T-helper 22 cell (primary cell): ENCODE measurements at places on chromosomes 3 and 15.

GRCh38 chr3:137084586-137084985 lies 126.8 kb downstream of the IL20RB start:
- no peak for DNase-seq

DNA sequence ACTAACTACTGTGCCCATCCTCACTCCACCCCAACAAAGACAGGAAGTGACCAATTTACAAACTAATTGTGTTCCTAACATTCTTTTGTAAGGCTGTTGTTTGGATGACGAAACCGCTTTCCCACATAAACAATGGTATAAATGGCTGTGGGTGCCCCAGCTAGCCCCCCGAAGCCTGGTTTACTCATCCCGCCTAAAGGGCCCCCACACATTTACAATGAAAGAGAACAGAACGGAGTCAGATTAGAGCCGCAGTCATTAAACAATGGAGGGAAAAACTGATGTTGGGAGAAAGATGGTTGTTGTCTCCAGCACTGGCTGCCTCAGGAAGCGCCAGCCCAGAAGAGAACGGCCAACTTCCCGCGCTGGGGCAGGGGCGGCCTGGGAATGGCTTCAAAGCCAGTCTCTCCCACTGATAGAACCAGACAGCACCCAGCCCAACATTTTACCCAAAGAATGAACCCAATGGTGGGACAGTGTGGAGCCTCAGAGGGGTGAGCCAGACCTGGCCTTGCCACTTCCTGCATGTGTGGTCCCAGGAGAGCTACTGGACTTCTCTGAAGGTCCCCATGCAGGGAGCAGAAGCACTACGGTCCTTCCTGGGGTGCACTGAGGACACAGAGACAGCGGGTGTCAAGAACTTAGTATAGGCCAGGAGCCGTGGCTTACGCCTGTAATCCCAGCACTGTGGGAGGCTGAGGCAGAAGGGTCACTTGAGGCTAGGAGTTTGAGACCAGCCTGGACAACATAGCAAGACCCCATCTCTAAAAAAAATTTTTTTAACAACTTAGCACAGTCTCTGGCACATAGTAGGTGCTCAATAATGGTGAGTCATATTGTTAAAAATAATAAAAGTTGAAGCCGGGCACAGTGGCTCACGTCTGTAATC lies 75.8 kb upstream of the GATA2 start:
- DNase-seq, result no peak

- DNase-seq, result no peak
Measured at GRCh38 chr3:170397685-170398084, 21.0 kb upstream of the CLDN11 start.

GRCh38 chr3:99419116-99419515 lies 219.3 kb upstream of the COL8A1 start:
- no peak for DNase-seq

DNA sequence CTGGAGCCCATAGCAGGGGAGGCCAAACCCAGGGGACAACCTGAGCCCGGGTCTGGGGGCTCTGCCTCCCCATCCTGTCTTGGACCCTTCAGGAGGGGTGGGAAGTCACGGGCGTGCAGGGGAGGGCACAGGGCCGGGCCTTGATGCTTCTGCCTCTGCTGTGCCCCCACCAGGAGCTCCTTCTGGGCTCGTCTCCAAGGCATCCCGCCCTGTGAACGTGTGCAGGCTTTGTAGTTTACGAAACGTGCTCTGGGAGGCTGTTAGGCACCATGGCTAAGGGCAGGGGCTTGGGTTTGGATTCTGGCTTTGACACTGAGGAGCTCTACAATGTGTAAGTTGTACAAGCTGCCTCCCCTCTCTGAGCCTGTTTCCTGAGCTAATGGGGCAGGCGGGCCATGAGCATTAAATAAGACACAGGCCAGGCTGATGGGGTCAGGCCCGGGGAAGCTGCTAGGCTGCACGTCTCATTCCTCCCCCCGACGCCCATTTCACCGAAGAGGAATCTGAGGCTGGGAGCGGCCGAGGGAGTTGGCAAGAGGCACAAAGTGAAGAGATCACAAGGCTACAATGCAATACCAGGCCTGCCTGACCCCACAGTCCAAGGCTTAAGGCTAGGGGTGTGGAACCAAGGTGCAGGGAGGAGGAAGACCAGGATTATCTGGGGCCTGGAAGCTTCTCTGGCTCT lies 19.6 kb downstream of the PLXND1 start:
- DNase-seq, result no peak

DNA sequence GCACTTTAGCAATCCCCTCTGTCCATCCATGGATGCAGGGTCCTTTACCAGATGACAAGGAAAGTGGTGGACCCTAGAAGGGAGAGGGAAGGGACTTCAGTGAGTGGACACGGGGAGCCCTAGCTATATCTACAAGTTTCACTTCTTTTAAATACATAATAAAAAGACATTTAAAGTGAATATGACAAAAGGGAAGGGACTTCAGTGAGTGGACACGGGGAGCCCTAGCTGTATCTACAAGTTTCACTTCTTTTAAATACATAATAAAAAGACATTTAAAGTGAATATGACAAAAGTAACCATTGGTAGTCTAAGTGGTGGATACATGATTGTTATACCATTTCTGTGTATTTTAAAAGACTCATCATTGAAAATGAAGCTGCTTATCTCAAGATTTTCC lies 81.9 kb upstream of the HES1 start:
- no peak for DNase-seq

- DNase-seq, result peak; percentile 59
Measured at GRCh38 chr15:74793135-74794028, 11.5 kb downstream of the CSK start.

- DNase-seq, result no peak
Measured at GRCh38 chr3:186732169-186732766, 15.1 kb downstream of the KNG1 start.

GRCh38 chr3:76436894-76437293 lies 603.0 kb upstream of the ROBO2 start:
- no peak for DNase-seq

DNA sequence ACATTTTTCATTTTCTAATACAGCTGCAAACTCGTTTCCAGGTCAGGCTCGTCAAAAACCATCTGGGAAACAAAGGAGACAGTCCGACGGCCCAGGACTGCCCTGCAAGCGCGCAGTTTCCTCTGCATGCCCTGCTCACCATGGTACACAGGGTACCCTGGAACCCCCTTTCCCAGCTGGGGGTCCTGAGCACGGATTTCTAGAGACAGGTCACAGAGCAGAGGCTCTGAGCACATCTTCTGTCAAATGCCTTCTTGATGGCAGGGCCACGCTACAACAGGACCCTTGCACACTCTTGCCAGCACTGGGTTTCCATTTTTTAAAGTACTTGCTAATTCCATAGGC lies 8.1 kb downstream of the ZXDC start:
- no peak for DNase-seq

GRCh38 chr3:16132928-16133327 lies 41.6 kb upstream of the GALNT15 start:
- DNase-seq, result no peak

DNA sequence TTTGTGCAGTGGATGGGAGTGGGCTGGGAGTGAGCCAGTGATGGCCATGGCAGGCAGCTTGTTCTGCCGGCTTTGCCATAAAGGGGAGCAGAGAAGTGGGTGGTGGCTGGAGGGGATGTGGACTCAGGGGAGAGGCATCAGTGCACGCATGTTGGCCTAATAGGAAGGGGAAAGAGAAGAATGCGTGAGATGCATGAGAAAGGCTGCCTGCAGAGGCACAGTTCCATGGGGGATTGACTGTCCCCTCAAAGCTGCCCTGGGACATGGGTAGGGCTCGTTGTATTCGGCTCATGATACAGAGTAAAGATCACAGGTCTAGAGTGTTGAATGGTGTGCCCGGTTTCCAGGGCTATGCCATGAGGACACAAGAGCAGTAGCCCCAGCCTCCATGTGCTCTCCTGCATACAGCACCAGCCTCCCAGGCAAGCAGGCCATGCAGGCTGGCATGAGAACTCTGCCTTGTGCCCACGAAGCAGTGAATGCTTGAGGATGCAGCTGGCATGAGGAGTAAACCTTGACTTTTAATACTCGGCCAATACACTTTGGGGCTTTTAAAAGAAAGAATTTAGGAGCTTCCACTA lies 68.0 kb upstream of the SNRPA1 start:
- no peak for DNase-seq

- no peak for DNase-seq
Measured at GRCh38 chr3:127035677-127036076, 52.8 kb downstream of the PLXNA1 start.

- no peak for DNase-seq
Measured at GRCh38 chr3:75951941-75952340, 166.6 kb upstream of the ZNF717 start.

- no peak for DNase-seq
Measured at GRCh38 chr3:197026481-197026866, 3.1 kb downstream of the MELTF start.

DNA sequence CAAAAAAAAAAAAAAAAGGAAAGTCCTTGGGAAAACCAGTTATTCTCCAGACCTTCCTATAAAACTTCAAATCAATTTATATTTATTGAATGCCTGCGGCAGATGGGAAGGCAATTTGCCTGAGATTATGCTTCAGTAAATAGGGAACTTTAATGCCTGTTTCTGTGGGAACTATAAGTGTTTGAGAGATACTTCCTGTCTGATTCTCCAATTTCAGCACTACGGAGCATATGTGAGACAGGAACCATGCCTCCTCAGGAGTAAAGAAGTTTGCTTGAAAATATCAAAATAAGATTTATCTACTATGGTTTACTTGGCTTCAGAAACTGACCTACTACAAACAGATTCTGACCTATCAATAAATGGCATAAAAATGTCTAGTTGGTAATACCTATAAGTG lies 135.5 kb downstream of the CBLB start:
- DNase-seq, result no peak

- DNase-seq, result no peak
Measured at GRCh38 chr15:77527831-77528231, 104.9 kb downstream of the LINGO1 start.

DNA sequence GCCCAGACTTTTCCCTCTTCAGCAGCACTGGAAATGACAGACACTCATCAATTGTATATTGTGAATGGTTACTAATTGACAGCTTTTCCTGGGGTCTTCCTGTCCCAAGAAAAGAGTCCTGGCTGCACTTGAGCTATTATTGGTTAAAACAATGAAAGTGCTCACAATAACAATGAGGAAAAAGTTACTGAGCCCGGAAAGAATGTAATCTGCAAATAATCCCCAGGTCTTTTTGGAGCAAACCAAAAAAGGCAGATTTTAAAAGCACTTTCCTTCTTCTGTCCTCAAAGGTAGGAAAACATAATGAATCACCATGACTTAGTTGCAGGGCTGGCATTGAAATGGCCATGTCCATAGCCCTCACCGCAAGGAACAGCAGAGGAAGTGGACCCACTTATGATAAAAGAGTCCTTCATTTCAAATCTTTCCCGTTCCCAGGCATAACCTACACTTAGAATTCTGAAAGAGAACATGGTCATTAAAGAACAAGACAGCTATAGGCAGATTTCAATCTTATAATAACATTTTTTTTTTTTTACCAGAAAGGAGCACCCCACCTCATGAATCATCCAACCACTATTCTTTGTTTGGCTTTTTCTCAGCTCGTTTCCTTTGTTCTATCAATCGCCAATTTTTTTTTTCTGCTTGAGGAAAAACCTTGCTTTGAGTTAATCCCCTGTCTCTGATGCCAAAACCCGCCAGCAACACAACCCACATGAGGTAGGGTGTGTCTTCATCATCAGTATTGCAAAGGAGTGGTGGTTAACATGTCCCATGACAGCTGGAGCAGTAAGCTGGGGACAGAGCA lies 35.5 kb upstream of the ATP1B3 start:
- no peak for DNase-seq

DNA sequence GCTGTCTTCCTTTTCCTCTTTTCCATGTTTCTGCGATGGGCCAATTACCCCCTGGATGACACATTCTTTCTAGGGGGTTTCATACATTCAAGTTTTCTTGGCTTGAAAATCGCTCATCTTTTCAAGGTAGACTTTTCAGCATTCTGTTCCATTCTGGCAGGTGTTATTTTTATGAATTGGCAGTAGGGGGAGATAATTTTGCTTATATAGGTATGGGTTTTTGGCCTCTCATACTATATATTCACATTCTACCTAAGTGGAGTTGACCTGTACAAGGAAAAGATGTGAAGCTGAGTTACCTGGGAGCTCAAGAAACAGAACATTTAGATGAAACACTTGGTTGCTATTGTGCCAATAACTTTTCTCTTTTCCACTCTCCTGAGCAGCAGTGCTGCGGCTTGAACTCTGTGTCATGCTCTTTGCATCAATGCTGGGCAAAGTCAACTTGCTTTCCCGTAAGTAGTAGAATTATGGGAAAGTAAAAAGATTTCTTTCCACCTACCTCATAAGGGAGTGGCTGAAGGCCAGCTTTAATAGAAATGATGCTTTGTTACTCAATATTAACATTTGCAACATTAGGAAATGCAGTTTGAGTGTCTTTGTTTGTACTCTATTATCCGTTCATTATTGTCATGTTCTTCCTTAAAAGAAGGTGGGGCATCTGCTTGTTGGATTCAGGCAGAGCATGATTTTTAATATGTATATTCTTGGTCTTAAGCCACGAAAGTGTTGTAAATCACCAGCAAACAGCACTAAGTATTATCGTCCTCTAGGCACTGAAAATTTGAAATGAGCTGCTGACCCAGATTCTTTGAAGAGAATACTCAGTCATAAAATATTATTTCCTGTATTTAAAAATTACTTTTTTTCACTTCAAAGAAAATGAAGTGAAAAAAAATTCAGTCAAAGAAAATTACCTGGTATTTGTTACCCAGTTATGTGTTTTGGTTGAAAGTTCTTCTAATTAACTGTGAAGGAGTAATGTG lies 27.7 kb upstream of the MFSD1 start:
- no peak for DNase-seq

DNA sequence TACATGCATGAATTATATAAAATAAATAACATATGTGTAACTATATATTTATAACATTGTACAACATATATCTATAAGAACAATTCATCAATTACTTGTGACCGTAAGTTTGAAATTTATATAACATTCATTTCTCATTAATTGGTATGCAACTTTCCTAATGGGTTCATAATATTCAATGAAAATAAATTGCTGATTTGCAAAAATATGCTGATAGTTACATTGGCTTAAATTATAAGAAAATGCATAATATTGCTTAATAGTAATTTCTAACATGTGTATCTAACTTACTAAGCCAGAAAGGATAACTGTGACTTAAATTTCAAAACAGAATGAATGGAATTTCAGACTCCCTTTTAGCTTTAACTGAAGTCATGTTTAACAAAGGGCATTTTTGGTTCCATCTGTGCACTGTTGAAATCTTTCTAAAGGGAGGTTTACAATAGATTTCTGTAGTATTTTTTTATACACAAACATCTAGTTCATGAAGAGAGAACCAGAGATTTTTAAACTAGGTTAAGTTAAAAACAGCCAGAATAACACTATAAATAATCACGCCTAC lies 310.9 kb downstream of the TBC1D5 start:
- DNase-seq, result no peak

DNA sequence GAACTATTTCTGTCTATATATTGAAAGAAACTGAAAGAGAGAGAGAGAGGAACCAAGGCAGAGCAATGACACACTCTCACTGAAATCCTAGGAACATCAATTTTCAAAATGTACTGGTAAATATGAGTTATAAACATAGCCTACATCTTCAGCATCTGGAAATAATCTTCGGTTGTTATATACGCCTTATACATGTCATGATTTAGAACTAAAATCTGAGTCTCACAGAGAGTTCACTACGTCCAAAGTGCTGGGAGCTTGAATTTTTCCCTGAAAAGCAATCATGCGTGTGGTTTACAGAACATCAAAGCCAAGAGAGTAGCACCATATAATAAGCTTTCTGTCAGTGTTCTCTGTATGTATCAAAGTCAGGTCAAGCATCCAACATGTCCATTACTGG lies 420.0 kb upstream of the CBLB start:
- DNase-seq, result no peak

GRCh38 chr3:189771842-189772450 lies 140.8 kb downstream of the TP63 start:
- DNase-seq, result no peak
